ENCODE measurements at places on chromosomes 1 and 21.

DNA sequence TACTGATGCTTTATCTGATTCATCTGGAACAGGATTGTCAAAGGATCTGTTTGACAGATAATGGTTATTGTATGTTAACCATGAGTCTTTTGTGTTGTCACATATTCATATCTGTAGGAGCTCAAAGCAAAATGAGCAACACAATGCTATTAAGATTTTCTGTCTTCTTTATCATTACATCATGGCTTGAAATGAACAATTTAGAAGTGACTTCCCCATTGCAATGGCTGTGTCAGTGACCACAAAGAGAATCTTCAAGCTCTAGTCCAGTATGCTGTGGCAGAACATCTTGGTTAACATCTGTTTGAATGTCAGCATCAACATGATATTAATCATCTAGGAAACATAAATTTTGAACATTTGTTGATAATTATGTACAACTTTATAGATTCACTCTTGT is 1148.5 kb downstream of the PLA2G4A start:
- DNase-seq, result no peak

GRCh38 chr1:114428083-114428754 is 82.8 kb downstream of the TRIM33 start:
- DNase-seq, result no peak

GRCh38 chr21:33899199-33899598 is 16.4 kb downstream of the ATP5PO start:
- no peak for DNase-seq

DNA sequence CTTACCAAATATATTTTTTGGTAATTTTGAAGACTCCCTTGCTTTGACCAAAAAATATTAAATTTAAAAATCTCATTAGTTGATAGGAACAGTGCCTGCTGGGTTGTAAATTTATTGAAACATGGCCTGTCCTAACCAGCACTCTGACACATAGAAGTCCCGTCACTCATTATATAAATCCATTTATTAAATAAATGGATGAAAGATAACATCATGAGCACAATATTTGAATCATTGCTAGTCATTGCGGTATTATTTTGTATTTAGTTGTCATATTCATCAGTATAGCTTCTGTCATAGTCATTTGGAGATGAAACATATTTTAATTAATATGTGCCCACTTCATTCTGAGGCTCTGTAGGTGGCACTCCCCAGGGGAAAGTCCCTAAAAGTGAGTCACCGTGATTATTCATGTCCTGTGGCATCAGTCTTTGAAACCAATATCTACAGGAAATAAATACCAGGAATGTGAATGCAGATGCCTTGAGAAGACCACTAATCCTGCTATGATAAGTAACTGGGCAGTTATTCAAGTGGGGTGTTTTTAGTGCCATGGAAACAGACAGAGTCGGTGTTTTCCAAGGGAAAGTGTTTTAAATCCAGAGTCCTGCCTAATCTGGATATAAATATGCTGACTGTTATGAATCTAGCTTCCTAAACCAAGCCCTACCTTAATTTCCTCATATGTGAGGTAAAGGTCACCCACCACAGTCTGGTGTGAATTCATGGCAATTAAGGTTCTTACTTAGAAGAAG is 302.0 kb downstream of the DUSP10 start:
- no peak for DNase-seq

GRCh38 chr1:170518965-170519364 is 13.0 kb upstream of the GORAB start:
- no peak for DNase-seq
